Keratinocyte (primary cell): ENCODE measurements at places on chromosomes 1 and 21. TPM values are rescaled to one million over a fixed set of nuclear protein-coding genes. Genes with fewer than 3 reads are reported as not detected.

LMX1A gene
- polyA plus RNA-seq = not detected in 3 replicates

SLC22A15 gene
- 9.3 to 16.3 TPM (median 14.9 TPM) in 3 replicates for polyA plus RNA-seq

AK5 gene
- 0.22 to 0.30 TPM (median 0.27 TPM) in 3 replicates for polyA plus RNA-seq

CELA2B gene
- polyA plus RNA-seq = not detected in 3 replicates

CENPF gene
- 1.4 to 14.4 TPM (median 13.7 TPM) in 3 replicates for polyA plus RNA-seq

LRRN2 gene
- not detected in 3 replicates for polyA plus RNA-seq

S100A3 gene
- polyA plus RNA-seq = 12.6 to 24.0 TPM (median 15.1 TPM) in 3 replicates

DDR2 gene
- polyA plus RNA-seq = 0.31 to 0.43 TPM (median 0.39 TPM) in 3 replicates

TMEM82 gene
- not detected in 3 replicates for polyA plus RNA-seq

CR1L gene
- not detected in 3 replicates for polyA plus RNA-seq

TRMT1L gene
- 17.3 to 34.5 TPM (median 22.2 TPM) in 3 replicates for polyA plus RNA-seq

CFAP45 gene
- 0.82 to 3.0 TPM (median 2.3 TPM) in 3 replicates for polyA plus RNA-seq

SELE gene
- polyA plus RNA-seq = not detected in 3 replicates

PLEKHG5 gene
- 11.8 to 27.7 TPM (median 13.4 TPM) in 3 replicates for polyA plus RNA-seq

PIGC gene
- polyA plus RNA-seq = 18.0 to 21.6 TPM (median 21.2 TPM) in 3 replicates

CFHR4 gene
- polyA plus RNA-seq = not detected in 3 replicates

UMODL1 gene
- 0.03 TPM in 1 of 3 replicates, not detected in the others for polyA plus RNA-seq

FAM72B gene
- 1.2 to 5.6 TPM (median 2.5 TPM) in 3 replicates for polyA plus RNA-seq

TCHHL1 gene
- 0.08 TPM in 1 of 3 replicates, not detected in the others for polyA plus RNA-seq

ATP1A4 gene
- not detected in 3 replicates for polyA plus RNA-seq

PKP1 gene
- polyA plus RNA-seq = 163 to 301 TPM (median 169 TPM) in 3 replicates

DNM3 gene
- polyA plus RNA-seq = 1.6 to 2.0 TPM (median 1.9 TPM) in 3 replicates

GABRD gene
- not detected in 3 replicates for polyA plus RNA-seq

SPRR2F gene
- polyA plus RNA-seq = not detected in 3 replicates

GNAI3 gene
- 8.3 to 14.1 TPM (median 10.3 TPM) in 3 replicates for polyA plus RNA-seq

AGTRAP gene
- 36.7 to 75.6 TPM (median 65.8 TPM) in 3 replicates for polyA plus RNA-seq

GPX7 gene
- 0.40 to 0.49 TPM (median 0.42 TPM) in 3 replicates for polyA plus RNA-seq

NIPAL3 gene
- 30.5 to 42.1 TPM (median 37.3 TPM) in 3 replicates for polyA plus RNA-seq
